ENCODE measurements at places on chromosomes 6 and 20.
A peak's percentile ranks its signal among the peaks of the same experiment; 100 is the strongest.

- DNase-seq, result no peak
Measured at GRCh38 chr6:28203201-28203600, 21.9 kb upstream of the ZSCAN9 start.

DNA sequence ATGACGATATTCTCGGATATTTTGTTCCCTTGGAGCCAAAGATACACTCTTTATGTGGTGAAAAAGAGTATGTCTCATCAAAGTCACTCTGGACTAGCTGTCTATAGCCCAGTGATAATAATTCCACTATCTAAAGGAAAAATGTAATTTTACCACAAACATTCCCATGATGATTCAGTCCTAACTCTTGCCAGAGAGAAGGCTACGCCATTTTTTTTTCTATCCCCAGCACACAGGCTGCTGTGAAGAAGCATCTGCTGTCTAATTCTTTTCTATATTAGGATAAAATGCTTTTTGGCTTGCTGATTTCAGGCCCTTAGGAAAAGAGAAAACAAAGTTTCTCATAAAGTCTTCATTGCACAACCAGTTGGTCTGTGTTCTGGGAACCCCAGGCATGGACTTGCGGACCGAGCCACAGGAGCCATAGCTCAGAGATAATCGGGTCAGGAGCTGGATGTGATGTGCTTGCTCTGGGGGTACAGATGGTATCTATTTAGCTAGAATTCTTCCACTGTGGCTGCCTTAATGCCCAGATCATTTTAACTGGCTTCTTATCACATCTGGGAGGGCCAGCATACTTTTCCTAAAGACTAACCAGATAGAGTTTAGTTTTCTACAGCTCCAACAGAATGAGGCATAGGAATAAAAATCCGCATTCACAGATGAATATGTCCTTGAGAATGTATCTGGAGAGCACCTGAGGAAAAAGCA is 683.7 kb upstream of the ID4 start:
- DNase-seq, result peak; percentile 66

GRCh38 chr6:42556462-42556861 is 7.4 kb upstream of the UBR2 start:
- no peak for DNase-seq

- peak; percentile 54 for DNase-seq
Measured at GRCh38 chr20:45826381-45827019, 612 bp downstream of the TNNC2 start.

- DNase-seq, result no peak
Measured at GRCh38 chr20:53828682-53829254, 235.1 kb upstream of the ZNF217 start.

GRCh38 chr6:15001326-15001910 is 244.5 kb upstream of the JARID2 start:
- no peak for DNase-seq

GRCh38 chr20:38859070-38859690 is 53.7 kb downstream of the PPP1R16B start:
- DNase-seq, result no peak

DNA sequence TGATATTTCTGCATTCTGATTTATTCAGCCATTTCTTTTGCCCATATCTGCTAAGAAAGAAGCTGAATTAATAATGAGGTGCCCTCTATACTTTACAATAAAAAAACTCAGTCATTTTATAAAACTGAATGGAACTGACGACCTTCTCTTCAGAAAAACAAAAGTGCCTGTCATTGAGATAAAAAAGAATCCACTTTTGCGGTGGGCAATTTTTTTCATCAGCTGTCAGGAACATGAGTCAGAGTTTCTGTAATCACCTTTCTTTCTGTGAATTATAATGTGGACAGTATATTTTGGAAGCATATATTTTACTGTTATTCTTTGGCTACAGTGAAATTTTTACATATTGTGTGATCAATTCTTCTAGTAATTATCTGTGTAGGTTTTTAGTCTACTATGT is 33.4 kb downstream of the IL20RA start:
- DNase-seq, result no peak

DNA sequence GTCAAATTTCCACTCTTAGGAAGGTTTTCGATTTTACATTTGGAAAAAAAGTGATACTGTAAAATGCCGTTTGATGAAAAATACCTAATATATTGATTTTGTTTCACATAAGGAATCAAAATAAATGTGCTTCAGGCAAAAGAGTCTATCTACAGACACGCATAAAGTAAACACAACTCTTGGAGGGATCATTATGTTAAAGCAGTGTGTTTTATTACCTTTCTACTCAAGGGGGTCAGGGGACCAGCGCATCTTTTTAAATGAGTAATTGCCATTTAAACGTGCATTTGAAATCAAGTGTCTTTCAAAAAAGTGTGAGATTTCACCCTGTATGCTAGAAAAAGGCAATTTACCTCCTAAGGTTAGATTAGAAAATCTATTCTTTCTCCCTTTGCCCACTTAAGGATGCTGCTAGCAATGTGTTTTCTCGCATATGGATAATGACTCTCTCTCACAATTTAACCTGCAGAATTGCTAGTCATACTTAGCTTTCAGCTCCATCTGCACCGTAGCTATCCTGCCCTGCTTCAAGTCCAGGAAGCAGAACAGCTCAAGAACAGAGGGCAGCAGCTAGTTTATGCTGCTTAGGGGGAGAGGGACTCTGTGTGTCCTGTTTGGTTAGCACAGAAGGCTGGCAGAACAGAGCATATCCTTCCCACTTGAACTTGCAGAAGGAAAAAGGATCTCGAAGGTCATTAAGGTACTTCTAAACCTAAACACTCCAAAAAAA is 35.0 kb downstream of the NKAIN2 start:
- DNase-seq, result no peak

- DNase-seq, result no peak
Measured at GRCh38 chr6:40917603-40918002, 121.4 kb downstream of the UNC5CL start.

Measured in tibial artery (tissue), 4 donors.